ENCODE measurements at places on chromosomes 16 and 17.

GRCh38 chr17:30304778-30305177, 13.0 kb upstream of the BLMH start:
- no peak for DNase-seq

DNA sequence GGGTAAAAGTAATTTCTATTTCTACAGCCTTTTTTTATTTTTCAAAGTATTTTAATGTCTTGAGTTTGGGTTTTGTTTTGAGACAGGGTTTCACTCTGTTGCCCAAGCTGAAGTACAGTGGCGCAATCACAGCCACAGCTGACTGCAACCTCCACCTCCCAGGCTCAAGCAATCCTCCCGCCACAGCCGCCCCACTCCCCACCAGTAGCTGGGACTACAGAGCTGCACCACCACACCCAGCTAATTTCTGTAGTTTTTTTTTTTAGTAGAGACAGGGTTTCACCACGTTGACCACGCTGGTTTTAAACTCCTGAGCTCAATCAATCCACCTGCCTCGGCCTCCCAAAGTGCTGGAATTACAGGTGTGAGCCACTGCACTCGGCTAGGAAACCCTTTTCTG, 44.0 kb downstream of the TUBD1 start:
- DNase-seq: no peak

- no peak for DNase-seq
These were observed 3.2 kb downstream of the ACTG1 start for GRCh38 chr17:81509207-81509971.

- DNase-seq: no peak
These were observed 89.8 kb downstream of the SHISA6 start for GRCh38 chr17:11330826-11331225.

- no peak for DNase-seq
These were observed 161.9 kb upstream of the XYLT1 start for GRCh38 chr16:17632667-17633066.

DNA sequence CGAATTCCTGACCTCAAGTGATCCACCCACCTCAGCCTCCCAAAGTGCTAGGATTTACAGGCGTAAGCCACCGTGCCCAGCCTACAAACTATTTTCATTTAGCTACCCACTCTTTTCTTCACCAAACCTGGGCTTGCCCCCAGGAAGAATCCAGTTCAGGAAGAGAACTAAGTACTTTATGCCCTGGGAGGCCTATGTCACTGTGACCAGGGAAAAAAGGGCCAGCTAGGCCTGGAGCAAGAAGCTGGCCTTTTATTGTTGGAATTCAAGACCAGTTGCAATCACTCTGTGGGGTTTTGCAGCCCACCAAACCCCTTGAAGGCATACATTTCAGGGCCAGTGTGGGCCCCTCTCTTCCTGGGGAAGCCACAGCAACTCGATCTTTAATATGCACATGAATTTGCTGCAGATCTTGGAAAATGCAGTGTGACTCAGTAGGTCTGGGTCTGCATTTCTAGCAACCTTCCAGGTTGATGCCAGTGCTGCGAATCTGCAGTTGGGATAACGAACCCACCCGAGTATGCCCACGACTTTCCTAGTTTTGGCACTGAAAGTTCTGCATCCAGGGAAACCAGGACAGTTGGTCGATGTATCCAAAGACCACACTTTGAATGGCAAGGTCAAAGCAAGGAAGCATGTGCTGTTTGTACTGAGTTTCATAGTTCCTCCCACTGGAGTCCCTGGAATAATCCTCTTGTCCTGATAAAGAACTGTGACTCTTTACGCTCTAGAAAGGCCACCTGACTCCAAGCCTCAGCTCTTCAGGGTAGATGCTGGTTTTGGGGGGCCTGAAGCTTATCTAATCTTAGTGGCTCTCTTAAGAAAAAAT, 7.2 kb upstream of the MRPS23 start:
- no peak for DNase-seq

- DNase-seq: no peak
These were observed 318.3 kb downstream of the CBLN1 start for GRCh38 chr16:48963306-48963705.

GRCh38 chr17:27616414-27616813, 14.6 kb upstream of the LGALS9 start:
- DNase-seq: peak; percentile 46

GRCh38 chr16:57062329-57062728, 30.1 kb upstream of the CPNE2 start:
- DNase-seq: no peak

- peak; percentile 55 for DNase-seq
These were observed 15.2 kb downstream of the GALK1 start for GRCh38 chr17:75749545-75750389.

- no peak for DNase-seq
These were observed 535.7 kb upstream of the CDH11 start for GRCh38 chr16:65657556-65657955.

- DNase-seq: no peak
These were observed 149.9 kb downstream of the SLC39A11 start for GRCh38 chr17:72942579-72942978.

GRCh38 chr17:40553694-40554534, 11.4 kb downstream of the CCR7 start:
- no peak for DNase-seq

DNA sequence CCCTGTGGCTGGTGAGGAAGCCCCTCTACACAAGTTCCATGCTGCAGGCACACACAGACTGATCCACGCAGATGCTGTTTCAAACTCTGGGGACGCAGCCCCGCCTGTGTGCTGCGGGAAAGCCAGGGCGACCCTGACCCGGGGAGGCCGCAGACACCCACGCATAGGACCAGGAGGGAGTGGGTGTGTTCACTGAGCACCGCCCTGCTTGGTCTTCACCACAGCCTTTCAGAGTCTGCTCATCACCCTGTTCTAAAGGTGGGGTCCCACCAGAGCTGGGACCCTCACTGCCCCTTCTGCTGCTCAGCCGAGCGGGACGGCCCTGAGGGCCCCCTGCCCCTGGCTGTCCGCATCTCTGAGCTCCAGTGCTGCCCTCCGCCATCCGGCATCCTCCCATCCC, 7.5 kb downstream of the TSPAN10 start:
- no peak for DNase-seq

DNA sequence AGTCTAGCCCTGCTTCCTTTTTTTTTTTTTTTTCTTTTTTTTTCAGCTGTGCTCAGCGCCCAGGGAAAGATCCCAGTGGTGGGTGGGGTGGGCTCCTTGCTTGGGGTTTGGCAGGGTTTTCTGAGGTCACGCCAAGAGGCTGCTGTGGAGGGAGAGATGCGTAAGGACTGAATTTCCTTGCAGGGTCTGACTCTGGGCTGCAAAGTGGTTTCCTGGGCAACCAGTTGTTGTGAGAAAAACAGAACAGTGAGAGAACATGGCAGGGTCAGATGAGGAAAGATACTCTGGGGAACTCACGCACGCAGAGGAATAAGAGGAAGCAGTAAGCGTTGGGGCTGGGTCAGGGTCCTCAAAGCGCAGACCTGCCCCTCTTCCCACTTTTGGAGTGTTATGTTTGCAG, 119.5 kb downstream of the IRF8 start:
- no peak for DNase-seq

- peak; percentile 66 for DNase-seq
These were observed 24.0 kb downstream of the PIK3R5 start for GRCh38 chr17:8941520-8941919.

DNA sequence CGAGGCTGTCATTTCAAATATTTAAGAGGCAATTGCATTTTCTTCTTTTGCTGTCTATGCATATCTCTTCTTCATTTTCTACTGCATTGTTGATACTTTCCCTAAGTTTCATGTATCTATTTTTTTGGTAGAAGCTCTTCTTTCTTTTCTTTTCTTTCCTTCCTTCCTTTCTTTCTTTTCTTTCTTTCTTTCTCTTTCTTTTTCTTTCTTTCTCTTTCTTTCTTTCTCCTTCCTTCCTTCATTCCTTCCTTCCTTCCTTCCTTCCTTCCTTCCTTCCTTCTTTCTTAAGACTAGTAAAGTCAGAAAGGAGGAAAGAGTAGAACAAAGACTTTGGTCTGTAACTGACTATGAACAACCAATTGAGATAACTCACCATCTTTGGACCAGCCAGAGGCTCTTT, 33.9 kb downstream of the MRC2 start:
- no peak for DNase-seq

GRCh38 chr17:58534901-58535421, 20.5 kb upstream of the MTMR4 start:
- no peak for DNase-seq

GRCh38 chr16:86307514-86307903, 202.8 kb upstream of the FOXF1 start:
- DNase-seq: no peak

GRCh38 chr16:80915079-80915450, 91.6 kb downstream of the CMC2 start:
- no peak for DNase-seq

DNA sequence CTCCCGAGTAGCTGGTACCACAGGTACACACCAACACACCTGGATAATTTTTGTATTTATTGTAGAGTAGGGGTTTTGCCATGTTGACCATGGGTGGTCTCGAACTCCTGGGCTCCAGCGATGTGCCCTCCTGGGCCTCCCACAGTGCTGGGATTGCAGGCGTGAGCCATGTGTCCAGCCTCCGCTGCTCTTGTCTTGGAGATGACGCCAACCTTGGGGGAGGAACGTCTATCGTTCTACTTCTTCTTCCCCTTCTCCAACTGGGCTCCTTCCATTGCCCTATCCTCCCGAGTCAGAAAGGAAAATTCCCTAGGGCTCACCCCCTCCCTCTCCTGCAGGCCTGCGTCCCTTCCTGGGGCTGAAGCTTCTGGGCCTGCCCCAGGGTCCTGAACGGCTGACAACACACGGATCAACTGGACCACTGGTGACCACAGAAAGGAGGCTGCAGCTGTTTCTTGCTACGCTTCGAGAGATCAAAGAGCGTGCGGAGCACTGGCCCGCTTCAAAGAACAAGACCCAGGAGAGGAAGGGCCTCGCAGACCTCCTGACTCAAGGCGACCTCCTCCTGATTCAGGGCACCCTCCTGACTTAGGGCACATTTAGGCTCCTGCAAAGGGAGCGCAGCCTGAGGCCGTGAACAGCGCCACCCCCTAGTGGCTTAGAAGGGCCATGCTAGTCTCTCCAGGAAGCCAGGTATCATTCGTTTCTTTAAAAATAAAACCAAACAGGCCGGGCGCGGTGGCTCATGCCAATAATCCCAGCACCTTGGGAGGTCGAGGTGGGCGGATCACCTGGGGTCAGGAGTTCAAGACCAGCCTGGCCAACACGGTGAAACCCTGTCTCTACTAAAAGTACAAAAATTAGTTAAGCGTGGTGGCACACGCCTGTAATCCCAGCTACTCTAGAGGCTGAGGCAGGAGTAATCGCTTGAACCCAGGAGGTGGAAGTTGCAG, 48.5 kb upstream of the HELZ start:
- DNase-seq: peak; percentile 62
